ENCODE measurements at places on chromosomes 3 and 15.

- DNase-seq: no peak
Observed at GRCh38 chr3:102576651-102577050, 141.8 kb downstream of the ZPLD1 start.

DNA sequence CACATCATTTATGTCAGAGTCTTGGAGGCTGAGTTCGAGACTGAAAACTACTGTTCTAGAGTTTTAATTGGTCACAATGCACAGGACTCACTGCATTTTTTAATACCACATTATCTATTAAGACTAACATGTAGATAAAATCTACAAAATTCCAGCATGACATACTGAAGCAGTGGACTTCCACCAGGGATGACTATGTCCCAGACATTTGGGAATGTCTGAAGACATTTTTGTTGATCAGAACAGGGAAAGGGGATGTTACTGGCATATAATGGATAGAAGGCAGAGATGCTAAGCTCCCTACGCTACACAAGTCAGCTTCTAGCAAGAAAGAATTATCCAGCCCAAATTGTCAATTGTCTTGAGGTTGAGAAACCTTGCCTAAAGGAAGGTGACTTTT lies 419.0 kb upstream of the TGFBR2 start:
- DNase-seq: no peak

DNA sequence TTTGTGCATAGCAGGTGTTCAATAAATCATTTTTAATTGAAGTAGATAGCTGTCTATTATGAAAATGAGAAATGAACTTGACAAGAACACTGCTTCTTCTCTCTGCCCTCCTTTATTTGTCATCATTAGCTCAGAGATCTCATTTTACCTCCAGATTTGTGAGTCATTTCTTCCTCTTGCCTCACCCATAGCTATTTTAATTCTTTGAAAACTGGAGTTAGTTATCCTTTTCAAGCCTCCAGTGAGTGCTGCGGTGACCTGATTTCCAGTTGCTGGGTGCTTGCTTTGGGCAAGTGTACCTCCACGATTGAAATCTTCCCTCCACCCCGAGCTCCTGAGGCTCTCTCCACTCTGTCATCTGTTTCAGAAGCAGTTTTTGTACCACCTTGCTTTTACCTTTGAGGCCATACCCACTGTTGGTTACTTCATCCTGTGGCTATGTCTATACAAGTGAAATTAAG lies 114.6 kb downstream of the NFKBIZ start:
- peak; percentile 57 for DNase-seq

- DNase-seq: no peak
Observed at GRCh38 chr3:33187368-33187634, 31.3 kb downstream of the SUSD5 start.

GRCh38 chr3:121481106-121481880 lies 64.5 kb downstream of the POLQ start:
- DNase-seq: no peak

DNA sequence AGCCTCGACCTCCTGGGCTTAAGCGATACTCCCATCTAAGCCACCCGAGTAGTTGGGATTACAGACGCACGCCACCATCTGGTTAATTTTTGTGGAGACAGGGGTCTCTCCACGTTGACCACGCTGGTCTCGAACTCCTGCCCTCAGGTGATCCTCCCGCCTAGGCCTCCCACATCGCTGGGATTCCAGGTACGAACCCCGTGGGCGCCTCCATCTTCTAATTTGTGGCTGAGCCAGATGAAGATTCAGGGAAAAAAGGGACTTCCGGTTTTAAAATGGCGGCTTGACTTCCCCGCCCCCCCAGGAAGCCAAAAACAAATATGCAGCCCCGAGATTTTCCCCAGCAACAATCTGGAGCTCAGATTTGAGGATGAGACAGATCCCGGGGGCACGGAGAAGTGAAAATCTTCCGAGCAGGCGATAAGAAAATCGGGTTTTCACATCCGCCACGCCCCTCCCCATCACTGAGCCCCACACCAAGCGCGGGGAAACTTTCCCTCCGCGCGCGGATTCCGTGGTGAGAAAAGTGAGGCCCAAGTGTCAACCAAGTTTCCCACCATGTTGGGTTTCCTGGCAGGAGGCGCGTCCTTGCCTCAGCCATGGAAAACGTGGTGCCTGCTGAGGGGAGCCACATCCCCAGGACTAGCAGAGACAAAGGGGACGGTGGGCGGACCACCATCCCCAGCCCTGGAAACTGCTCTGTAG lies 15.4 kb downstream of the CHST14 start:
- no peak for DNase-seq

DNA sequence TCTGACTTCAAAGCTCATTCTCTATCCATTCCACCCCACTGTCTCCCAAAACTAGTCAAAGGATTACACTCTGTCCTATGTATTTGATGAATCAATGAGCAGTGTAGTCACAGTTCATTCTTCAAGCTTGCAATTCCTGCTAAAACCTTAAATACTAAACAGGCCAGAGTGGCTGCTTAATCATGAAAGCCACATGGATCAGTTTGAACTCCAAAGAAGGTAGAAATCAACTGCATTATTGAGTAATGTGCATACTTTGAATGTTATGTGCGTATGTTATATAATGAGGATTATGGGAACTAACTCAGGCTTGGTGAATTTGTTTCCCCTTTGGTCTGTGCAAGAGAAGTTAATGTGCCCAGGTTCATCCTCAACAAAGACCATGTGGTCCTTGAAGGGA lies 45.4 kb downstream of the PRICKLE2 start:
- no peak for DNase-seq

DNA sequence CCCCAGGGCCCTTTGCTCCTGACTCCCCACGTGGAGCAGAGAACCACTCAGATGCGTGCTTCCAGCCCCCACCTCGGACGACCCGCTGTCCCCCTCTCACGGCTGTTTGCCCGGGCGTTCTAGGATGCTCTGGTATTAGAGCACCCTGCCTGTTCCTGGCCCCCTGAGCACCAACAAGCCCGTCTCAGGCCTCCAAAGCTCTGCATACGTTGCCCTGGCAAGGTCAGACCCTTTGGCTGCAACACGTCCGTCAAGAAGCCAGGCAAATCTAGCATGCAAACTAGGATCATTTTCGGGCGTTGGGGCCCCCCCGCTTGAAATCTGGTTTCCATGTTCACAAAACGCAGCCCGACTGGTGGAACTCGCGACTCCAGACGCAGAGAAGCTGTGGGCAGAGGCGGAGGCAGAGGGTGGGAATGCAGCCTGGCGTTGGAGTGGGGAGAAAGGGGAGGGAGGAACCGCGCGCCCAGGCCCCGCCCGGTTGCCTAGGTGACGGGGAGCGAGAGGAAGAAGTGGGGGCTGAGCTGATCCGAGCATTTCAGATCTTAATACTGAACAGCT lies 86.2 kb upstream of the PIAS1 start:
- peak; percentile 87 for DNase-seq

DNA sequence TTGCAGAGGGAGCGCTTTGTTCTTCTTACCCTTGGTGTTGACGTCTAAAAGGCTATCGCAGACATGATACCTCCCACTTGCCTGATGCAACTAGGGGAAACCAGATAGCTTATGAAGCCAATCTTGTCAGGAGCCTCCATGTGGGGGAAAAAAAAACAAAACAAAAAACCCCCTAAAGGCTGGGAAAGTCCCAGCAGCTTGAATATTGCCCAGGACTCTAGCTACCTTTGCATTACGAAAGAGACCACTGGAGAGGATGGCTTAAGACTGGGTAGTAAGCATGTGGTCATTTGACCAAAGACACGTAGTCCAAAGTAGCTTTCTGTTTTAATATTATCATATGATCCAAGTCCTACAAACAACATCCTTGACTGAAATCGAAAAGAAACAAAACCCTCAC lies 120.7 kb upstream of the WNT5A start:
- DNase-seq: no peak

DNA sequence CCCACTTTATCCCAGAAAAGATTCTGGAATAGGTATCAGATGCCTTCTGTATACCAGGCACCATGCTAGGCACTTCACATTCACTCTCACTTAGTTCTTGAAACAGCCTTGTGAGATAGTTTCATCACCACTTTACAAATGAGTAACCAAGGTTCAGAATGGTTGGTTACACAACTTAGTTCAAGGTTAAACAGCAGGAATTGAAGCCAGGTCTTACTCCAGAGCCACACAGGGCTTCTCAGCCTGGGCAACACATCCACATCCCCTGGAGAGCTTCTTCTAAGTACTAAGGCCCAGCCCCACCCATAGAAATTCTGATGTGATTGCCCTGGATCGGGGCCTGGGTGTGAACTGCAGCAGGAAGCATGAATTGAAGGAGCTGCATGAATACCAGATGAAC lies 18.6 kb downstream of the WHAMM start:
- DNase-seq: no peak

GRCh38 chr3:169992156-169992555 lies 25.5 kb downstream of the SEC62 start:
- DNase-seq: no peak

- DNase-seq: no peak
Observed at GRCh38 chr3:45986303-45986982, 9.2 kb downstream of the FYCO1 start.

DNA sequence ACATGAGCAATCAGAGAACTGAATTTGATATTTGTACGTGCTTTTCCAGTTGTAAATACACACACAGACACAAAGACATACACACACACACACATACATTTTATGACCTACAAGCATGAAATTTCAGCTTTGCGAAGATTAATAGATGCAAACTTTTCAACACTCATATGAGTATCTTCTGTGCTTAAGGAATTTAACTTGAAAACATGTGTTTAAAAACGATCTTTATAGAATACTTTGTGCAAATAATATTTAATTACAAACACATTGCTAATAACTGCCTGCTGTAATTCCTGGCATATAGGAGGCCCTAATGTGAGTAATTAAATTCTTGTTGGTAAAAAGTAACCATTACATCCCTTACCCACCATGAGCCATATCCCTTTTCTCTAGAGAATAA lies 107.7 kb upstream of the PLSCR5 start:
- no peak for DNase-seq

GRCh38 chr15:89149501-89150101 lies 61.3 kb downstream of the ABHD2 start:
- no peak for DNase-seq

- no peak for DNase-seq
Observed at GRCh38 chr3:146834917-146835316, 229.8 kb upstream of the PLSCR5 start.

- DNase-seq: no peak
Observed at GRCh38 chr3:85535517-85535916, 576.7 kb downstream of the CADM2 start.

- DNase-seq: peak; percentile 86
Observed at GRCh38 chr3:15427182-15427880, at the start of the genes EAF1 and METTL6. TSS of gene EAF1 (plus strand) at chr3:15427598. CDS start at chr3:15427780, 182 bp downstream. TSS of gene METTL6 (minus strand) at chr3:15427544. CDS start at chr3:15426511, 1,033 bp downstream.

GRCh38 chr3:30258426-30259392 lies 347.7 kb upstream of the TGFBR2 start:
- DNase-seq: no peak

All from head of caudate nucleus (tissue), 42 donors.